Retinal pigment epithelial cell (primary cell): ENCODE measurements at places on chromosomes 16 and 17.
A peak's percentile ranks its signal among the peaks of the same experiment; 100 is the strongest.

DNA sequence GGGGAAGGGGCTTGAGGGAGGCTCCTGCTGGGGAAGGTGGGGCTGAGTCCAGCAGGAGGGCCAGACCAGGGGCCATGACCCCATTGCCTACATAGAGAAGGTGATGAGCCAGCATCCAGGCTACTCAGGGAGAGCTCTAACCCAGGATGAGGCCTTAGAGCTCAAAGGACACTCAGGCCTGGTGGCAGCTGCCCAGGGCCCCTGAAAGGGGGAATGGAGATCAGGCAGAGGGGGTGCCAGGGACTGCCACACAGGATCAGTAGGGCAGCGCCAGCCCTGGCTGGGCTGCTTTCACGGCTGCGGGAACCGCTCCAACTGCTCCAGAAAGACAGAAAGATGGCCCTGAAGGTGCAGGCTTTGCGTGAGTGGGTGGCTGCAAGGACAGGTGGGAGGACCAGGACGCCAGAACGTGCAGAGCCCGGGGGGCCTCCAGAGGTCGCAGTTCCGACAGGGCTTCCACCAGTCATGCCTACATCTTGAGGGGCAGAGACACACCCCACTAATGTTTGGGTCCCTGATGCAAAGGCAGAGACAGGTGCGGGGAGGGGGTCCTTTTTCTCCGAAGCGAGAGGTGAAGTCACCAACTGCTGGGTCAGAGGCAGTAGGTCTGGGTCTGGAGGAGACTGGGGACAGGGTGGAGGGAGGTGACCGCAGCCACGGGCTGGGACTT is 882 bp upstream of the ATP6V0C start:
- DNase-seq = no peak

DNA sequence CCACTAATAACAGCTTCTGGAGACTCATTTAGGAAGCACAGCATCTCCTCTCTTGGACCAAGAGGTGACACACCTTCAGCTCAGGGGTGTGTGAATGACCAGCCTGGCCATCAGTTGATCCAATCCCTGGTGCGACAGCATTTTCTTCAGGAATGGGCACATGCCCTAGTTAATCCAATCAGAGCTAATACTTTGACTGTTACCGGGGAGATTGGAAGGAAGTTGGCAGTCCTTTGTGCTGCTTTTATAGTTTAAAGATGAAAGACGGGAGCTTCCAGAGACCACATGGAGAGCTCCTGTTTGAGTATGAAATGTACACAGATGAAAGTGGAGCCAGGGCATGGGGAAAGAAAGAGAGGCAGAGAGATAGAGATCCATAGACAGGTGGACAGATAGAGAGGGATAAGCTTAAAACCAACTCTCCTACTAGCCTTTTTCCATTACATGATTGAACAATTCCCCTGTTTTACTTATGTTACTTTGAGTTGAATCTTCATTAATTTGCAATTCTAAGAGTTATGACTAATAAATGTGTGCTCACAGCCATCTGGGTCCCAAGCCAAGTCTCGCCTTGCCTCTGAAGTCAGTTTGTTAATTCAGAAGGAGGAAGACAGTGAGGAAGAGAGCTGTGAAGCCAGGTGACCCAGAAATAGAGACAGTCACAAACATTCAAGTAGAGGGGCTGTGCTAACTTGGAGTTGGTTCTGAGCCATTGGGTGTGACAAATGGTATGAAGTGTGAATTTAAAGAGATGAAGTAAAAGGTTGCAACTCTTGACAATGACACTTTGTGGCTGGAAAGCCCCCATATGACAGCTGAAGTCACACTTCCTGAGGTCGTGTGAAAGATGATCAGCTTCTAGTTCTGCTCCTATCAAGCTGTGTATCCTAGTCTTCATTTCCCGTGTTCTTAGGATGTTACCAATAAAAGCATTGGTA is 120.0 kb upstream of the GOT2 start:
- DNase-seq = peak; percentile 33

- DNase-seq = no peak
Measured at GRCh38 chr17:12195418-12195817, 174.7 kb downstream of the MAP2K4 start.

GRCh38 chr17:72152387-72152929 is 31.6 kb downstream of the SOX9 start:
- no peak for DNase-seq

- DNase-seq = no peak
Measured at GRCh38 chr17:61411261-61412142, 11.9 kb downstream of the TBX2 start.

GRCh38 chr17:44758414-44759085 is at the start of gene ADAM11:
ADAM11 (plus strand) TSS chr17:44758988; CDS start chr17:44759200, 212 bp downstream.
- DNase-seq = no peak

DNA sequence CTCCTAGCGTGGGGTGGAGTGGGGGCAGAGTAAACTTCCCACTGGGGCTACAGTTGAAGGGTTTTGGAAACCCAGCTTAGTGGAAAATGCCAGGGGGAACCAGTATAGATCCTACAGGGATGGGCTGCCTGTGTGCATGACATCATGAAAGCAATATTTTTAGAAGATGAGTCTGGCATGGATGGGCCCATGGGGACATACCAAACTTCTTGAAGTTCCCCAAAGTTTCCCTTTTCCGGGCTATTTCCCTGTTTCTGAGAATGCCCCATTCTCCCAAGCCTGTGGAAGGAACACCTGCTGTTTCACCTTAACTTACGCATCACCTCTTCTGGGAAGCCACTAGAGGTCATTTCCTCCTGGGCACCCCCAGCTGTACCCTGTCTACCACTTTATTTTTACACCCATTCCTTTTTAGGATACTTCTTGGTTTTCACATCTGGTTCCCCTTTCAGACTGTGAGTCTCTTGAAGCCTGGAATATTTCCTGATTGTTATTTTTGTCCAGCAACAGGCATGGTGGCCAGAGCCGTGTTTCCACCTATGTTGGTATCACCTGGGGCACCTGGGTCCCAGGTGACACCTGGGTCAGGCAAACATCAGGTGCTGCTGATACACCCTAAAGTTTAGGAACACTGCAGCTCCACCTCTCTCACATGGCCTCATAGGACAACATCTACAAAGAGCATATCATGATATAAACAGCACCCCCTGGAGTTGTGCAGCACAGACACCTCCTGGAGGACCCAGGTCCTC is 9.8 kb downstream of the SOCS3 start:
- no peak for DNase-seq

DNA sequence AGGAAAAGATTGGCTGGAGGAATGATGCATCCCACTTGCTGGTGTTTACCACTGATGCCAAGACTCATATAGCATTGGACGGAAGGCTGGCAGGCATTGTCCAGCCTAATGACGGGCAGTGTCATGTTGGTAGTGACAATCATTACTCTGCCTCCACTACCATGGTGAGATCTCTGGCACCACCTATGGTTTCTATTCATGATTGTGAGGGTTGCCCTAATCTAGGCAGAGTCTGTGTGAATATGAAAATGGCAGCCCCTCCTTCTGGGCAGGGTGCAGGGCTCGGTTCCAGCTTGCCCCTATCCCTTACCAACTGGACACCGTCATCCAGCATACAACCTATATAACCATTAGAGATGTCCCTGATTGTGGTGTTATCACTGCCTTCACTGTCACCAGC is 33.4 kb downstream of the ITGB3 start:
- no peak for DNase-seq

DNA sequence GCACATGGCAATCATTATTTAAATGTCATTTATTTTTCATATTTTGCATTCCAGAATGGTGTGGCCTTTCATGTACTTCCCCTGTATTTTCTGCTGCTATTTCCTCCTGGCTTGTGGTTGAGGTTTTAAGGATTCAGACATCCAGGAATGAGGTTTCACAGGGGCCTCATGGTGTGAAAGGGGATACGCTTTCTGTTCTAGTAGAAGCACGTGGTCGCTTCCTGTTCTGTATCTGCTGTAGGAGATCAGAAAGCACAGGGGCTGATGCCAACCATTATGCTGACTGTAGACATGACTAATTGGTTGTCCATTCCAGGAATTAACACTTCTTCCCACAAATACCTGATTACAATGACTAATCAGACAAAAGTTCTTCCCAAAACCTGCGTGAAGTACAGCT is 405.9 kb downstream of the SHISA9 start:
- peak; percentile 98 for DNase-seq

DNA sequence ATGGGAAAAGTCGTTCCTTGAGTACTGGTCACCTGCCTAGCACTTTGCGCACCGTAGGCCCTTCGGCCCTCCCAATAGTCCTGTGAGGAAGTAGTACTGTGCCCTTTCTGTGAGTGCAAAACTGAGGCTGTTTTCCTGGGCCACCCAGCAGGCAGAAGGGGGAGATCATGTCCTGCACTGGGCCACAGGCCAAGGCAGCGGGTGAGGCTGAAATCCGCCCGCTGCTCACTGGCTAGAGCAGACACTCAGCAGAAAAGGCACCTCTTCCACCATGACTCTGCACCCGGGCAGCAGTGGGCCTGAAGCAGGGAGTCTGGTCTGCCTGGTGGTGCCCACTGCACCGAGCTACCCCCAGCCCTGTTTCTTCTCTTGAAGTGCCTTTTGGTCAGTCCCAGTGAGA is 20.2 kb downstream of the METTL22 start:
- DNase-seq = no peak

- no peak for DNase-seq
Measured at GRCh38 chr16:10308305-10309193, 77.3 kb upstream of the ATF7IP2 start.

- DNase-seq = no peak
Measured at GRCh38 chr17:38750312-38751121, 2.0 kb upstream of the PSMB3 start.

DNA sequence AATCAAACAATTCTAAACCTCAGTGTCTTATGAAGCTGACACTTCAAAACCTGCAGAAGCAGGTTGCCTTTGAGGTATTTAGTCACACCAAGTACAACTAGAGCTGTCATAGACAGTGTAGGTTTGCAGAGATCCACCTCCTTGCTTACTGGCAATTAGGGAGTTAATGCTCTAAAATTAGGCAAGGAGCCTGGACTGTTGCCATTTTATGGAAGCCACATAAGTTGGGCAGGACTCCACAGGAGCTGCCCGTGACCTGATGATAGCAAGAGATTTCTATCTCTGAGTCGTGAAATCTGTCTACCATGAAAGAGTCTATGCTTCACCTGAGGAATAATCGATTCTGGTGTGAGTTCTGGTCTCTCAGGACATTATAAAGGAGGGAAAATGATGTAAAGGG is 8.9 kb downstream of the EME1 start:
- no peak for DNase-seq

DNA sequence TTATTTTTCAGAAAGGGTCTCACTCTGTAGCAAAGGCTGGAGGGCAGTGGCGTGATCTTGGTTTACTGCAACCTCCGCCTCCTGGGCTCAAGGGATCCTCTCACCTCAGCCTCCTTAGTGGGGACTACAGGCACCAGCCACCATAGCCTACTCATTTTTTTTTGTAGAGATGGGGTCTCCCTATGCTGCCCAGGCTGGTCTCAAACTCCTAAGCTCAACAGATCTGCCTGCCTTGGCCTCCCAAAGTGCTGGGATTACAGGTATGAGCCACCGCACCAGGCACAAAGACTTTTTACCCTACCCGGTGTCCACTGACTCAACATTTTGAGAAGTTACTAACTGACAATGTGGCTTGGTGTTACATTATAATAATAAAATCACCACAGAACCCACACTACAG is 7.2 kb downstream of the GRB2 start:
- DNase-seq = no peak
